ENCODE measurements at places on chromosomes 5 and 9. TPM values are rescaled to one million over a fixed set of nuclear protein-coding genes. Genes with fewer than 3 reads are reported as not detected.

The ANKRD18B gene
- polyA plus RNA-seq: 0.85 TPM

The SERF1A gene
- 4.9 TPM for polyA plus RNA-seq

The ADRB2 gene
- 2.9 TPM for polyA plus RNA-seq

GRCh38 chr5:147858565-147858964, 19.9 kb upstream of the SCGB3A2 start:
- no peaks in the 10 kb centered on the region for H3K4me1 ChIP-seq
- peaks cover under 1% of the 10 kb centered on the region for H3K27me3 ChIP-seq
- no peak overlapping the region for H3K27ac ChIP-seq
- DNase-seq: no peak
- H3K36me3 ChIP-seq: no peaks in the 10 kb centered on the region

DNA sequence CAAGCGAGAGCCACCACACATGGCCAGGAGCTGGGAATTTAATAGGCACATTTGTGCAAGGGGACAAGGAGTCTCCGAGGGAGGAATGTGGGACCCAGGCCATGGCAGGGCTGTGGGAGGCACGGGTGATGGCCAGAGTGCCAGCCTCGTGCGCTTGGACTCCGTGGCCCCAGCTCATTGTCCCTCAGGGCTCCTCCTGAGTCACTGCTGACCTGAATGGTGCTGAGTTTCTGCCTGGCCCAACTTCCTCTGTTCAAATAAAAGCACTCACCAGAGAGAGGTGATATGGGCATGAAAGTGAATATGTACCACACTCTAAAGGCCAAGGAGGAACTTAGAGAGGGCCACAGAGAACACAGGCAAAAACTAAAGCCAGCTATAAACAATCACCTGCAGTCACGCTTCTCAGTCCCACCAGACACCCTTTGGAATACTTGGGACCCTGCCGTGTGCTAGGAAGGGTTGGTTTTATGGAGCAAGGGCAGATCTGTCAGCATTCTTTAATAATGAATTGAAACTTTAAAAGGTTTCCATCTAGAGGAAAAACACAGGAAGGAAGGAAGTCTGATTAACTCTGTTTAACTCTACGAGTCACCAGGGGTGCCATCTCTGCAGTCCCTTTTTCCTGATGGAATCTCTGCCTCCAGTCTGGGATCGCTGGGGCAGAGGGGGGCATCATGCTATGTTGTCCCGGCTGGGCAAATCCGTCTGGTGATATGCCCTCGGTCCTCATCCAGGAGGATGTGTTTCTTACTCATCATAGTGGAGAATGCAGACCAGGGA, 25.1 kb upstream of the UBE2QL1 start:
- DNase-seq: no peak
- H3K4me3 ChIP-seq: no peak overlapping the region
- H3K4me1 ChIP-seq: no peaks in the 10 kb centered on the region
- H3K36me3 ChIP-seq: no peaks in the 10 kb centered on the region
- no peak overlapping the region for H3K27ac ChIP-seq
